ENCODE measurements at places on chromosomes 5 and 9. TPM values are rescaled to one million over a fixed set of nuclear protein-coding genes. Genes with fewer than 3 reads are reported as not detected.

The HTR1A gene
- total RNA-seq = not detected

The CKMT2 gene
- total RNA-seq = 0.36 TPM

The JAKMIP2 gene
- not detected for total RNA-seq

The GPR21 gene
- 1.4 TPM for total RNA-seq

The FYB1 gene
- total RNA-seq = 16.9 TPM

The OR1Q1 gene
- not detected for total RNA-seq

The FGF1 gene
- under 0.01 TPM for total RNA-seq

The SLF1 gene
- 3.6 TPM for total RNA-seq

The MINAR2 gene
- not detected for total RNA-seq

The CWC27 gene
- 32.5 TPM for total RNA-seq

The LCP2 gene
- total RNA-seq = not detected

The EGFLAM gene
- 0.93 TPM for total RNA-seq

All from nasal cavity respiratory epithelium epithelial cell of viscerocranial mucosa (primary cell).